ENCODE measurements at places on chromosomes 4 and X.

- DNase-seq: no peak
Observed at GRCh38 chrX:134599184-134599914, 58.9 kb downstream of the PLAC1 start.

GRCh38 chr4:55397126-55397436, 1.3 kb downstream of the TMEM165 start:
- no peak for DNase-seq

- no peak for DNase-seq
Observed at GRCh38 chrX:18151649-18152048, 69.0 kb downstream of the BEND2 start.

DNA sequence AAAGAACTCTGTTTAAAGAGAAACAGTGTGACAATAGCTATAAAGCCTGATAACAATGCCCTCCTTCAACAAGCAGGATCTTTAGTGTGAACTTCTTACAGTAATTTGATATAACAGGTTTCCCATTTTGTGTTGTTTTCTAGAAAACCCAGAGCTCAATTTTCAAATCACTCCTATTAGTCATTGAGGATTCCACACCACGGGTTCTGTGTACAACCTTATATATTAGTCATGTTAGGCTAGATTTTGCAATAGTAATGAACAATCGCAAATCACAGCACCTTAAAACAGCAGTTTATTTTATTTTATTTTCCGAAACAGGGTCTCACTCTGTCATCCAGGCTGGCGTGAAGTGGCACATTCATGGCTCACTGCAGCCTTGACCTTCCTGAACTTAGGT, 1020.9 kb upstream of the INTU start:
- no peak for DNase-seq

- DNase-seq: no peak
Observed at GRCh38 chrX:71622032-71622575, 3.8 kb upstream of the CXCR3 start.

GRCh38 chrX:13901354-13901753, 84.5 kb upstream of the GPM6B start:
- no peak for DNase-seq

GRCh38 chrX:5965406-5965805, 263.3 kb downstream of the NLGN4X start:
- DNase-seq: no peak

- no peak for DNase-seq
Observed at GRCh38 chr4:88244816-88245579, 39.4 kb downstream of the PPM1K start.

DNA sequence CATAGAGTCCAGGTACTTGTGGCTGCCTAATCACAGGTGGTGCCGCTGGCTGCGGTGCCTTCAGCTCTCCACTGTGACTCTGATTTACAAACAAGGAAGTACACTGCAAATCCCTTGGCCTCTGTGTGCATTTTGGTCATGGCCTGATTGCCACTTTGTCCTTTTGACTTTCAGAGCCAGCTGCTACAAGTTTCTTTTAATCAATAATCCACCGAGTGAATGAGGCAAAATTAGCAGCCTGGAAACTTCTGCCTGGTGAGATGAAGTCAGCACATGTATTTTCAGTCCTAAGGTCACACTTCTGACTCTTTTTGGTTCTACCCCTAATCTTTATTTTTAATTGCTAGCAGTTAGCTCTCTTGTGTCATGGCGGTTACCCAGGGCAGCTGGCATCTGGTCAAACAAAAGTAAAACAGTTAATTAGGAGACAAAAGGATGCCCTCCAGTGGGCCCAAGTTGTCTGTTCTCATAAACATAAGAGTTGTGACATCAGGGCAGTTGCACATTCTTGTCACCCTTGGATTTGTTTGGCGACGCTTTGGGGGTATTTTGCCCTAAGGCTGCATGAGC, 62.3 kb upstream of the LNX1 start:
- no peak for DNase-seq

DNA sequence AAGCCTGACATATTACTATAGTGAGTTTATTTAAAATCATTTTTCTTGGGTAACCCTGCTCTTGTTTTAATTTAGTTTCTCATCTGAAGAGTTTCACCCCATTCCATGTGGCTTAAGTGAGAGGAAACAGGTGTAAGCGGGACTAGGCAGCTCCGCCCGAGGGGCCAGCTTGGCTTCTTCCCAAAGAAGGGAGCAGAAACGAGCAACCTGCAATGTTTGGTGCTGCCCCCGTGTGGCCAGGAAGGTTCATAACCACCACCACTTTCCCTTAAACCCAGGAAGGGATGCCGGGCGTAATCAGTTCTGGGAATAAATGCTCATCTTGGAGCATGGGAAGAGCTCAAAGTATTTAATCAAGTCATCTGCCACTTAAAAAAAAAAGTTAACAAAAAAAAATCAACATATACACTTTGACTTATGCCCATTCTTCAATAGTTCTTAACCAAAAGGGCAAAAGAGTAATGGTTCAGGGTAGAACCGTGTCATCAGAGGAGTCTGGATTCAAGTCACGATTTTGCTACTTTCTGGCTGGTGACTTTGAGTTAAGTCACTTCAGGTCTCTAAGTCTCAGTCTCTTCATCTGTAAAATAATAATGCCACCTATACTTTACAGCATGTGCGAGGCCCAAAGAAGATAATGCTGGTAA, 147.9 kb downstream of the NSUN7 start:
- DNase-seq: no peak

DNA sequence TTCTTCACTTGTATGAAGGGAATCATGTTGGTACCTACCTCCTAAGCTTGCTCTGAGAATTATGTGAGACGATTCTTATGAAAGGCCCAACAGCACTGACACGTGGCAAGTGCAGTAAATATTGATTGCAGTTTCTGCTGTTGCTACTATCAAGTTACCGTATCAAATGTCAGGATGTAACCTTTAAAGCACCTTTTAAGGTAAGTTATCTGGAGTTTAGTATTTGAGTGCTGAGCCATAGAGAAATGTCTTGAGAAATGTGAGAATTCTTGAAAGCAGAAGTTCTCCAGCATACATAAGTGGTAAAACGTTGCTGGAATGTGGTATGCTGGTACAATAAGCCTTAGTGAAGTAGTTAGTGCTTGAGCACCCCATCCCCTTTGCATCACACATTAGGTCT, 90.4 kb downstream of the PHOX2B start:
- no peak for DNase-seq
